GM12892 (cell line): ENCODE measurements at places on chromosomes 4 and X.

GRCh38 chr4:32929796-32930699, 2209.9 kb downstream of the PCDH7 start:
- DNase-seq = no peak

DNA sequence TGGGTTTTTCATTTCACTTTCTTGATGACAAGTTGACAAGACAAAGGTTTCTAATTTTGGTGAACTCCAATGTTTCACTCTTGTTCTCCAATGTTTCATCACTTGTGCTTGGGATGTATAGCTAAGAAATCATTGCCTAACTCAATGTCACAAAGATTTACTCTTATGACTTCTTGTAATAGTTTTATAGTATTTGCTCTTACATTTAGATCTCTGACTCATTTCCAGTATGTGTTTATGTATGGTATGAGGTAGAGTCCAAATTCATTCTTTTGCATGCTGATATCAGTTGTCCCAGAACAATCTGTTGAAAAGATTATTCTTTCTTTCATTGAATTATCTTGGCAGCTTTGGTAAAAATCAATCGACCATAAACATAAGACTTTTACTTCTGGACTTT, 12.2 kb upstream of the NWD2 start:
- no peak for DNase-seq

GRCh38 chr4:6492861-6493657, 20.6 kb upstream of the PPP2R2C start:
- no peak for DNase-seq

DNA sequence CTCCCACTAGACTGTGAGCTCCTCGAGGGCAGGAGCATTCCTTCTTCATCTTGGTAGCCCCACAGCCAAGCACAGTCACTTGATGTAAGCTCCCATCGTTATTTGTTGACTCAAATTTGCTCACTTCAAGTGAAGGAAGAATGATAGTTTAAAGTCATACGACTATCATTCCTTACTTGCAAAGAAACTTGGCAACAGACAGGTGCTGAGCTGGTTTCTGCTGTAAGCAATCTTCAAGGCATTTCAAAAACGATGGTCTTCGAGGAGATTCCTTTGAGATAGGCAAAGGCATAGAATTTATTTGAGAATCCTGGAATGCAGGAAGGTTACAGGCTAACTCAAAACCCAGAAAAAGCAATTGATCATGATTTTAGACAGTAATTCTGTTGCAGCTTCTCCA, 64.8 kb downstream of the QDPR start:
- no peak for DNase-seq

DNA sequence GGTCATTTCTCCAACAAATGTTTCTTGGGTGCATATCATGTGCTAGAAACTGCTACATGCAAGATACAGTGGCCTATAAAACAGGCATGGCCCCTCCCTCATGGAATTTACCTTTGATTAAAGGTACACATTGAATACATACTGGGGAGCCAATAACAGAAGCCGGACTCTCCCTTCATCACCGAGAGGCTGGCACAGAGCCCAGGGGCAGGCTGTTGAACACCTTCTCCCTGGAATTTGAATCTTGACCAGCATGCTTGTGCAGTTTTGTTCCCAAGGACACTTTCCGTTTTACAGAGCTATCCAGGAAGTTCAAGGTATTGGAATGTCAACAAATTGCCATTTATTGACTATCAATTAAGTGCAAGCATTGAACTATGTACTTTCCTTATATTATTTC, 33.2 kb downstream of the PPARGC1A start:
- no peak for DNase-seq

- DNase-seq = no peak
Measured at GRCh38 chrX:107448998-107449835, at the start of gene FRMPD3. FRMPD3 (plus strand) TSS chrX:107449652; CDS start chrX:107526589, 76,937 bp downstream.

DNA sequence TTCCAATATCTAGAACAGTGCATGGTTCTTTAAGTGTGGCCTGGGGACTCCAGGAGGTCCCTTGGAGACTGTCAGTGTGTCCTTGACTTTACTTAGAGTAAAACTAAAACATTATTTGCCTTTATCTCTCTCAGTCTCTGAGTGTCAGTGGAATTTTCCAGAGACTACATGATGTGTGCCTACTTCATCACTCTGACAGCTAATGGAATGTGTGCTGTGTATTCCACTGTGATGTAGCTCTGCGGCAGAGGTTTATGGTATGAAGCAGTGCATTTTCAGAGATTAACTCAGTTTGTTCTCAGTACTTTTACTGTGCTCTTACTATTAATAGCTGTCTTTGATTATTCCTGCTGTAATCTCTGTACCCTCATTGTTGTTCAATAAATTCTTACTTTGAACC, 85.6 kb downstream of the MANBA start:
- no peak for DNase-seq

GRCh38 chr4:81106150-81106549, 75.6 kb downstream of the BMP3 start:
- no peak for DNase-seq

GRCh38 chr4:24956763-24957162, 43.9 kb upstream of the CCDC149 start:
- no peak for DNase-seq

DNA sequence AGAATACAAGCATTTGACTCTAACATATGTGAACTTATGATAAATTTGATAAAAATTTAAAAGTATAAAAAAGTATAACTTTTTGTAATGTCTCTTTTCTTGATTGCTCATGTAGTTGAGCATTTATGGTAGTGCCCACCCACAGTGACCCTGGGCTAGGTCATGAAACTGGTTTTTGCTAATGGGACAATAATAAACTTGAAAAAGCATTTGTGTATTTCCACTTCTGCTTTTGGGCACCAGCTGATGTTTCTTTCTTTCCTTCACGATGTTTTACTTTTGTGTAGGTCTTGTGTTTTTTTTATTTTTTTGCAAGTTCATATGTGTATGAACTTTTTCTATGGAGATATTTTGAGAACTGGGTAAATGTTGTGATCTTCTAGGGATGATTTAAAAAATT, 313.1 kb downstream of the CBLL2 start:
- DNase-seq = no peak

- no peak for DNase-seq
Measured at GRCh38 chr4:36152735-36153134, 91.6 kb downstream of the ARAP2 start.

DNA sequence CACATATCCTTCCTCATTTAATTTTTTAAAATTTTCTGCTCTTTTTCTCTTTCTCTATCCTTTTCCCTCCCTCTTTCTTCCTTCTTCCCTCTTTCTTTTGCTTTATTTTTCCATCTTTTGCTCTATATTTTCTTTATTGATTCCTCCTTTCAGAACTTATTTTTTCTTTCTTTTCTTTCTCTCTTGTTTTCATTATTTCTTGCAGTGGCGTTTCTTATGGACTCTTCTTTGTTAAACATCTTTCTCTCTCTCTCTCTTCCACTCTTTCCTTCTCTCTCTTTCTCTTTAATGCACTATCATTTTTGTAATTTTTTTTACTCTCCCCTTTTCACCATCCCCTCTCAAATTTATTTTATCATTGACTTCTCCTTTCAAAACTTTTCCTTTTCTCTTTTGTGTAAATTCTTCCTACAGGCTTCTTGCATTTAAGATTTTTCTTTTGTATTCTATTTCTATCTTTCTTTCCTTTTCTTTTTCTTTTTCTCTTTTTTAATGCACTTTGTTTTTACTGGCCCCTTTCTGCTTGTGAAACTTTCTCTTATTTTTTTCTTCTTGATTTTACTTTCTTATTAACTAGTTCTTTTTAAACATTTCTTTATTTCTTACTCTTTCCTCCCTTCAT, 97.0 kb downstream of the RBMX2 start:
- DNase-seq = no peak

GRCh38 chr4:80308466-80308822, 27.1 kb upstream of the CFAP299 start:
- no peak for DNase-seq

- no peak for DNase-seq
Measured at GRCh38 chrX:46984705-46985104, 72.5 kb downstream of the JADE3 start.

DNA sequence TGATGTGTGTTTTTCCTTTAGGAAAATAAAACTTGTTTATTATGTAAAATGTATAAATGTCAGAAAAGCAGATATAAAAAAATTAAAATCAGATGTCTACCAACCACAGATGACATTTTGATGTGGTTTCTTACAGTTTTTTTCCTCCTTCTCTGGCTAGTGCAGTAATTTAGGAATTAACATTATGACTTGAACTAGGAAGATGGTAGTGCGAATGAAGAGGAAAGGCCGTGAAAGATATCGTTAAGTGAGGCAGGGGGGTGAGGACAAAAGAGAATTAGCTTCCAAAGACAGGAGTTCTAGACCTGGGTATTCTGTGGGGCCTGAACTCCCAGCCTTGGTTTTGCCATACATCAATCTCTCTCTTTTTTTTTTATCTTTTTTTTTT, 98.0 kb downstream of the RBM47 start:
- DNase-seq = no peak

DNA sequence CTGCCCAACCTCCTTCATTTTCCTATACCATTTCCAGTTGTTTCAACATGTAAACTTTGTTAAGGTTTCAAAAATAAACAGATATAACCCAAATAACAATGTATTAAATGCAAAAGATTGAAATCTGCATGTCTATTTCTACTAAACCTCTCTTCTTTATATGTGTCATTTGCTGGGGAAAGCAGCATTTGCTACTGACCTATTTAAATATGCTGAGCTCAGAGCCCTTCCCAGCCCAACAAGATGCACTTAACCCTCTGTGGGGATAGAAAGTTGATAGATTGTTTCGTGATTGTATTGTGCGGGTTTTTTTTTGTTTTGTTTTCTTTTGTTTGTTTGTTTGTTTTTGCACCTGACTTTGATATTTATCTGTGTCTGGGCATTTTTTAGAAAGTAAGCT, 139.5 kb downstream of the UCHL1 start:
- DNase-seq = no peak

DNA sequence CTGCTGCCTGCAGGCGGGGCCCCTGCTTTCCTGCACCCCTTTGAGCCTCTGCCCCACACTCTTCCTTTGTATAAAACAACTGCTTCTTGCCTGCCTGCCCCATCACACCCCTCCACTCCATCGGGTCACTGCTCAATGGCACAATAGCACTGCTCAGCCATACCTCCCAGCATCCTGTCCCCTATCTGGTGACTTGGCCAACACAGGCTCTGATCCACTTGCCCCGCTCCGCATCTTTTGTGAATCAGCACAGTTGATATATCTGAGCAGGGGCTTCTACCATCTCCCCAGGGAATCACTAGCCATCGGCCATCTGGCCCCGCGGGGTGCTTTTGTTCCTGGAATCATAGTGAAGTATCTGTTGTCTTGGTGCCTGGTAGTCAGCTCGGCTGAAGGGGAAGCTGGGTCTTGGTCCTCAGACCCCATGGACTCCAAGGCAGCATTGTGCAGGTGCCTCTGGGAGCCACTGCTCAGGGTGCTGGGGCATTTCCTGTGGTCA, 45.3 kb downstream of the MAP7D3 start:
- no peak for DNase-seq

DNA sequence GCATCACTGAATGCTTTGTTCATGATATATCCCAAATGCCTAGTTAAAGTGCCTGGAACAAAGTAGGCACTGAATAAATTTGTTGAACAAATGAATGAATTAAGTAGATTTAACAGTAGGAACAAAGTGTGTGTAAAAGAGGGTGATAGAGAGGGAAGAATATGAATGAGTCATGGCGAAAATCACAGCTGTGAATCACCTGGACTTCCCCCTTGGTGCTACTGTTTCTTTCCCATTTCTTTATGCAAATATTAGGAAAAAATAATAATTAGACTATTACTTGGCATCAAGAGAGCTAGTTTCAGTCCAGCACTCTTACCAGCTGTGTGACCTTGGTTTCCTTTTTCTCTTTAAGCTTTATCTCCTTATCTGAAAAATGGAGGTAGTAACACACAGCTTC, 9.2 kb downstream of the SPIN3 start:
- DNase-seq = no peak

GRCh38 chrX:99588936-99589335, 821.1 kb downstream of the PCDH19 start:
- no peak for DNase-seq

- DNase-seq = no peak
Measured at GRCh38 chrX:39841604-39842003, 256.2 kb downstream of the BCOR start.

DNA sequence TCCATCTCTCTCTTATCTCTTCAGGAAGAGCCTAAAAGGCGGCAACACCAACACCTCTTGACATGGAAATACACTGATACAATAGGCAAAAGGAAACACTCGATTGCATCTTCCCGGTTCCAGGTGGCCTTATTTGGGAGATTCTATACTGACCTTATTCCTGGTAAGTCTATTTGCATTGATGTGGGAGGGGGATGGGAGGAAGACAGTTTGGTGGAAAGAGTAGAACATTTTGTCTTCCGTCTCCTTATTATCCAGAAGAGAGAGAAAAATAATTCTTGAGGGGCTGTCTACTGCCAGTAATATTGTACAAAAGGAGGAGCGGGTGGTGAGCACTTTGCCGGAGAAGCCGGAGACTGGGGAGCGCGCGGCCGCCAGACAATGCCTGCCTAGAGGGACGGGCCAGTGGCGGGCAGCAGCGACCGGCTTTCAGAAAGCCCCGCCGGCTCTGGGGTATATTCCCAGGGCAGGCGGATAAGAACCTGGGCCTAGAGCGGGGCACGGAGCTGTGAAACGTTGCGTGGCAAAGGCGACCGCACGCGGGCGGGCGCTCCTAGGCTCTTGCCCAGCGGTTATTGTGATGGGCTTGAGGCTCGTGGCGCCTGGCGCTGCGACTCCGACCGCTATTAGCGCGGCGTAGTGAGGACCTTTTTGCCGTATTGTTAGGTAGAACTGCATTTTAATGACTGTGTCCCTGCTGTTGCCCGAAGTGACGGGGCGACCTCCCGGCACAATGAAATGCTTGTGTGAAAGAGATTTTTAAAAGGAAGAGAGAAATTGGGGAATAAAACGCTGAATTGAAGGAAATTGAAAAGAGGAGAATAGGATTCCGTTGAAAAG, 518 bp downstream of the PRDM8 start:
- DNase-seq = no peak

GRCh38 chr4:12207396-12207795, 778.7 kb upstream of the HS3ST1 start:
- DNase-seq = no peak

DNA sequence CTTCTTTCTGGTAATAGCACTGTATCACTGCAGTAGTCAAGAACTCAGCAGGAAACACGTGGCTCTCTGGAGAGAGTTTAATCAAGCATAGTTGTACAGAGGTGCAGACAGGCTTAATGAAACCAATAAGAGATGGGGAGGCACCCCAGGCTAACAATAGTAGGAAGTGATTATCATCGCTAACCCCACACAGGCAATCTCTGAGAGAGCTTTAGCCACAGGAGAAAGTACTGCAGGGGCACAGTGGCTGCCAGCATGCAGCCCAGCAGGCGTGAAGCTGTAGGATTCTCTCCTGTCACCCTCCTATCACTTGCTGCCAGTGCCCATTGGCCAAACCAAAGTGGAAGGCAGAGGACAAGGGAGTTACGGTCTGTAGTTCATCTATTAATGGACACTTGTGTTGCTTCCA, 450.0 kb upstream of the RASGEF1B start:
- no peak for DNase-seq

- no peak for DNase-seq
Measured at GRCh38 chrX:140725500-140725899, 15.9 kb downstream of the LINC00632 start.

DNA sequence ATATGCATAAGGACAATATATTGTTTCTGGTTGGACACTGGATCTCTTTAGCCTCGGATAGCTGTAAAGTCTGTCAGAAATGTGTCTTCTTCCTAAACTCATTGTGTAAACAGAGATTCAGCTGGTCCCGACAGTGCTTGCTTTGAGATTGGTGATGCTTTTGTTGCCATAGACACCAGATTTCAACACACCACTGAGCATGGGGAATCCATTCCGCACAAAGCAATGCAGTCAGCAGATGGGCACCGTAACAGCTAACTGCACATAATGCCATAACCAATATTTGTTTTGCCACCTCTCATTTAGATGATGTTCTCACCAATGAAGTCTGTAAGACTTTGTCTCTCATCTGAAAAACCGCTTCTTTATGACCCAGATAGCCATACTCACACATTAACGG, 33.3 kb upstream of the FAM47C start:
- no peak for DNase-seq
